ENCODE measurements at places on chromosomes 6 and 20. TPM values are rescaled to one million over a fixed set of nuclear protein-coding genes. Genes with fewer than 3 reads are reported as not detected.

Gene ANGPT4
- total RNA-seq, result not detected

Gene COL9A1
- not detected for total RNA-seq

Gene RSPO3
- total RNA-seq, result not detected

Gene NNAT
- not detected for total RNA-seq

Gene ARMH2
- not detected for total RNA-seq

DNA sequence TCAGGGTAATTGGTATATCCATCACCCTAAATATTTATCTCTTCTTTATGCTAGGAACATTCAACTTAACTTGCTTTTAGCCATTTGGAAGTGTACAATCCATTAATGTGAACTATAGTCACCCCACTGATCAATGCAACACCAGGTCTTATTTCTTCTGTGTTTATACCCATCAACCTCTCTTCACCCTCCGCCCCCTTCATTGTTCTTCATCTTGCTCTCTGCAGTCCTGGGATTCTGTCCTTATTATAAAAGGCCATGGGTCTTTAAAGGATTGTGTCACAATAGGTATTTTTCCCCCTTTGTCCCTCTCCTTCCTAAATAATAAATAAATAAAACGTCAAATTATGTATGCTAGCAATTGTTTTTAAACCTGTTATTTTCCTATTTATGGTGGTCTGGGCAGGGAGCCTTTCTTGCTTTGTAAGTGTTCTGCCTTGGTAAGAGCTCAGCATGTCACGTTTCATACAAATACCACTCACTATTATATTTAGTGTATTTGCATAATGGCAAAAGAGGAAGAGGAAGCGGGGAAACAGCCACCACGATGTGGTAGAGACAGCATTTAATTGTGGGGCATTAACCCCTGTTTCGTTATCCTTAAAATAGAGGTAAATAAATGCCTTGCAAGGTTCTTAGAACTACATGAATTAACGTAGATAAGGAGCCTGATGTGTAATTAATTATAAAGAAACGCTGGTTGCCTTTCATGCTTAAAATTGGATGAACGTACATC lies 1.9 kb downstream of the ABRACL start:
- no peaks in the 10 kb centered on the region for H3K27me3 ChIP-seq
- peak; percentile 94 for DNase-seq
- peak overlapping the region; percentile 96 for H3K4me3 ChIP-seq

- no peaks in the 10 kb centered on the region for H3K36me3 ChIP-seq
- H3K27ac ChIP-seq, result no peak overlapping the region
- no peaks in the 10 kb centered on the region for H3K27me3 ChIP-seq
- no peaks in the 10 kb centered on the region for H3K4me1 ChIP-seq
- no peak for DNase-seq
These were observed 710.5 kb downstream of the RFPL4B start for GRCh38 chr6:113057567-113058053.

GRCh38 chr6:87514831-87515230 lies 42.1 kb downstream of the SLC35A1 start:
- no peak overlapping the region for H3K4me3 ChIP-seq
- H3K4me1 ChIP-seq, result peaks cover 9% of the 10 kb centered on the region
- H3K27ac ChIP-seq, result no peak overlapping the region
- DNase-seq, result no peak
- no peaks in the 10 kb centered on the region for H3K27me3 ChIP-seq
- peaks cover 55% of the 10 kb centered on the region for H3K36me3 ChIP-seq

- H3K27ac ChIP-seq, result no peak overlapping the region
- no peak overlapping the region for H3K4me3 ChIP-seq
- H3K4me1 ChIP-seq, result no peaks in the 10 kb centered on the region
- H3K36me3 ChIP-seq, result no peaks in the 10 kb centered on the region
- no peak for DNase-seq
These were observed 76.0 kb upstream of the ADTRP start for GRCh38 chr6:11854408-11855165.

DNA sequence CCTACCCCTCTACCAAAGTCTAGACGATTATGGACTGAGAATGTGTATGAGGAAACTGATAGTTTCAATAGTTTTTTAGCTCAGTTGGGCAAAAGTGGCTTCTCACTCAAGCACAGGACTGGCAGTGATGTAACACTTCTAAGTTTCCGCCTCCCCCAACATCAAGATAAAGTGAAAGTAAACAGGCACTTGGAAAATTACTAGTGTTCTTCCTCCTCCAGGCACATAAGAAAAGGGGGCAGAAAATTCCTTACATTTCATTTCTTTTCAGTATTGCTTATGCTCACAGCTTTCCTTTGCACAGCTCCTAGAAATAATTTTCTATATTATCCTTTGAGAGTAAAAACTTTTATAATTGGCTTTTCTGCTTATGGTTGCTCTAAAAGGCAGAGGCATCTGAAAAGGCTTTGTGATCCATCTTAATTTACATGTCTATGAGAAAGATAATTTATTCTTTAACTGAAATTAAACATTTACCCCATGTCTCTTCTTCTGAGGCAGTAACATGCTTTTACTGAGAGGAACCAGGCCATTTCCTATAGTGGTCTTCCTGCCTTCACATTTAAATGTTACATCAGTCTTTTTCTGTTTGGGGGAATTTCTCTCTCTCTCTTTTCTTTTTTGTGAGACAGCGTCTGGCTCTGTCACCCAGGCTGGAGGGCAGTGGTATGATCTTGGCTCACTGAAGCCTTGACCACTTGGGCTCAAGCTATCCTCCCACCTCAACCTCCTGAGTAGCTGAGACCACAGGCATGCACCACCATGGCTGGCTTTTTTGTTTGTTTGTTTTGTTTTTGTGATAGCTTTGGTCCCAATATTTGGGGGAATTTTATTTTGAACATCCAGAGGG lies 65.0 kb upstream of the EEF1A1 start:
- DNase-seq, result peak; percentile 77
- H3K36me3 ChIP-seq, result no peaks in the 10 kb centered on the region
- no peaks in the 10 kb centered on the region for H3K27me3 ChIP-seq
- H3K4me3 ChIP-seq, result peak overlapping the region; percentile 50
- peaks cover 18% of the 10 kb centered on the region for H3K4me1 ChIP-seq

- H3K27me3 ChIP-seq, result no peaks in the 10 kb centered on the region
- no peak overlapping the region for H3K27ac ChIP-seq
- no peaks in the 10 kb centered on the region for H3K36me3 ChIP-seq
- no peaks in the 10 kb centered on the region for H3K4me1 ChIP-seq
- no peak for DNase-seq
These were observed 90.9 kb downstream of the GJA10 start for GRCh38 chr6:89984926-89985750.

GRCh38 chr6:1631251-1631650 lies 21.5 kb downstream of the FOXC1 start:
- H3K36me3 ChIP-seq, result no peaks in the 10 kb centered on the region
- no peaks in the 10 kb centered on the region for H3K27me3 ChIP-seq
- no peak for DNase-seq
- H3K27ac ChIP-seq, result no peak overlapping the region
- H3K4me1 ChIP-seq, result no peaks in the 10 kb centered on the region
- no peak overlapping the region for H3K4me3 ChIP-seq

DNA sequence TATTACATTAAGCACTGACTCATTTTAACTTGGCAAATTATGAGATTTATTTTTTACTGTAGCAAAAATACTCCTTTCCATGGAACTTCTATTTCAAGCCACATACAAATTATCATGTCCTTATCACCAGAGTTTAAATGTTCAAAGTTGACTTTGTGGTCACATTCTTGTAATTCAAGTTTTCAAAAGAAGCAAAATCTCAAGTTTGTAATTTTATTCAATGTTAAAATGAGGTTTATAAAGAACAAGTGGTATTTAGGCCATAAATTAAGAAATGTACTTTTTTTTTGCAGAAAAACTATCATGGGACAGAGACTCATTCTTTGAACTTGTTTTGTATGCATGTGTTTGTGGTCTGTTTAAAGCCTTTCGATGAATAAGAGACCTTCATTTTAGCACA lies 811.5 kb downstream of the TENT5A start:
- H3K36me3 ChIP-seq, result no peaks in the 10 kb centered on the region
- no peak overlapping the region for H3K4me3 ChIP-seq
- H3K27me3 ChIP-seq, result no peaks in the 10 kb centered on the region
- no peak for DNase-seq
- H3K4me1 ChIP-seq, result no peaks in the 10 kb centered on the region

DNA sequence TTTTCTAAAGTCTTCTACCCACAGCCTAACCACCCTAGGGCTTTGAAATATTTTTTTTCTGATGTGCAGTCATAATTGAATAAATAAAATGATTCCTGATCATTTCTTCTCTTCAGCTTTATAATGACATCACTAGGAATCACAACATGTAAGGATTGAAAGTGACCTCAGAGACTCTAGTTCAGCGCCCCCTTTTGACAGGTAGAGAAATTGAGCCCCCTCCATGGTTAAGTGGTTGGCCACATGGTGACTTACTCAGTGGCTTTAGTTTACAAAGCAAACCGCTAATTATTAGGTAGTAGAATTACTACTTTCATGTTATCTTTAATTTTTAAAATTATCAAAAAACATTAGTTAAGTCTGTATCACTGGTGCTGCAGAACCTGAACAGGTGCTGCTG lies 13.3 kb upstream of the SLC2A12 start:
- no peak overlapping the region for H3K27ac ChIP-seq
- no peaks in the 10 kb centered on the region for H3K36me3 ChIP-seq
- DNase-seq, result peak; percentile 78
- H3K27me3 ChIP-seq, result no peaks in the 10 kb centered on the region
- H3K4me3 ChIP-seq, result no peak overlapping the region

DNA sequence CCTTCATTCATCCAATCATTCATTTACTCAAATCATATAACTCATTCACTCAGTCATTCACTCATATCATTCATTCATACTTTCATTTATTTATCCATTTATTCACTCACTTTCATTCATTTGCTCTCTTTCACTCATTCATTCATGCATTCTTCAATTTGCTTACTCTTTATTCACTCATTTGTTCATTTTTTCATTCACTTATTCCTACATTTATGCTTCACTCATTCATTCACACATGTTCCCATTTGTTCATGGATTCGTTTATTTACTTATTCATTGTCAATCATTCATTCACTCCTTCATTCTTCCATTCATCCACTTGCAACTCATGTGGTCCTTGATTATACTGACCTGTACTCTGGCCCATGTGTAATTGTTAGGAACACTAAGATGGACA lies 39.4 kb downstream of the SNRPB start:
- no peak overlapping the region for H3K27ac ChIP-seq
- H3K27me3 ChIP-seq, result no peaks in the 10 kb centered on the region
- H3K36me3 ChIP-seq, result no peaks in the 10 kb centered on the region
- no peak overlapping the region for H3K4me3 ChIP-seq
- no peaks in the 10 kb centered on the region for H3K4me1 ChIP-seq

GRCh38 chr6:108714101-108714765 lies 134.0 kb upstream of the ARMC2 start:
- H3K27me3 ChIP-seq, result no peaks in the 10 kb centered on the region
- no peaks in the 10 kb centered on the region for H3K36me3 ChIP-seq
- H3K4me3 ChIP-seq, result no peak overlapping the region
- H3K4me1 ChIP-seq, result no peaks in the 10 kb centered on the region
- no peak for DNase-seq
- no peak overlapping the region for H3K27ac ChIP-seq

GRCh38 chr6:9131616-9132015 lies 696.3 kb upstream of the SLC35B3 start:
- no peak overlapping the region for H3K27ac ChIP-seq
- H3K4me3 ChIP-seq, result no peak overlapping the region
- no peaks in the 10 kb centered on the region for H3K36me3 ChIP-seq

DNA sequence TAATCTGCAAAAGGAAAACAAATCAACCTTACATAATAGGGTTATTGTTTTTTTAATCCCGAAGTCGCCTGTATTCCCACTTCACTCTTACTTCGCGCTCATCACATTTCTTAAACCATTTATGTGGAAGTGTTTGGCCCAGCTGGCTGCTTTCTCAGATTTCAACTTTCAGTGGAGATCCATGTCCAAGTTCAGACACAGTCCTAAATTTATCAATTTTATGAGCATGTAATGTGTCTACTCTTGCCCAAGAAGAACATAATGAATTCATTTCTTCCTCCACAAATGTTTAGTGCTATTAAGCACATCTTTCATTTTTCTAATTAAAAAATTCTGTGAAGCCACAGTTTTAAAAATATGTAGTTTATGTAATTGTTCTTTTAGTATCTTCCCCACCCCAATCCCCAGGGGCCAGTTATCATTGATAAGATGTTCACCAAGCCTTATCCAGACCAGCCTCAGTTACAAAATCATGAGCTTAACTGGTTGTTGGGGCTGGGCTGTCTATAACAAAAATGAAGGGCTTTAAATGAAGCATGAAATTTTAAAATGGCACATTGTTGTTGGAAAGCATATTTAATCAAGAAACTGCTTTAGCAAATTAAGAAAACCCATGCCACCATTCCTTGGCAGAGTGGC lies 151.7 kb downstream of the UST start:
- no peaks in the 10 kb centered on the region for H3K27me3 ChIP-seq
- H3K4me3 ChIP-seq, result no peak overlapping the region
- DNase-seq, result no peak
- H3K4me1 ChIP-seq, result no peaks in the 10 kb centered on the region
- H3K27ac ChIP-seq, result no peak overlapping the region
- H3K36me3 ChIP-seq, result no peaks in the 10 kb centered on the region
